ENCODE measurements at places on chromosomes 1 and 21. TPM values are rescaled to one million over a fixed set of nuclear protein-coding genes. Genes with fewer than 3 reads are reported as not detected.

- peaks cover 41% of the 10 kb centered on the region for H3K27me3 ChIP-seq
- no peak for DNase-seq
- H3K36me3 ChIP-seq, result no peaks in the 10 kb centered on the region
- H3K4me1 ChIP-seq, result peaks cover 6% of the 10 kb centered on the region
- no peak within 1 kb of the TSS for H3K27ac ChIP-seq
Measured at GRCh38 chr1:220748089-220748934, at the start of gene MTARC2. Gene MTARC2, plus strand, starts transcription at chr1:220748322. Its CDS starts 210 bp downstream, at chr1:220748532.

- H3K4me3 ChIP-seq, result no peak overlapping the region
- H3K36me3 ChIP-seq, result no peaks in the 10 kb centered on the region
- DNase-seq, result no peak
- no peaks in the 10 kb centered on the region for H3K4me1 ChIP-seq
- H3K27ac ChIP-seq, result no peak overlapping the region
Measured at GRCh38 chr1:245754463-245754961, 599.7 kb downstream of the KIF26B start.

DNA sequence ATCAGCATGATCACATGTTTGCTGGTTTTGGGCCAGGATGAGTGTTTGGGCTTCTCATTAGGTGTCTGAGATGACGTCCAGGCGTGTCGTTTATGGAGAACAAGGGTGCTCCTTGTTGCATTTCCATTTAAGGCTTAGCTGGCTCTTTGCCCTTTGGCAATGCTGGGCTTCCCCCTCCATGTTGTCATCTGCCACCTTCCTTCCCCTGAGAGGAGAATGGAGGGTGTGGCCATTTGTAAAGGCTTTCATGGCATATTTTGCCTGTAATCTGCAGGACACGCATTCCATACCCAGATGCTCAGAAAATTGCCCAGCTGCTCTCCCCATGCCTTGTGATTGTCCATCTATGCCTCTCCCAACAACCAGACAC lies 27.7 kb downstream of the PKP1 start:
- no peaks in the 10 kb centered on the region for H3K36me3 ChIP-seq
- no peaks in the 10 kb centered on the region for H3K4me1 ChIP-seq
- H3K27me3 ChIP-seq, result peaks cover 6% of the 10 kb centered on the region
- DNase-seq, result no peak
- no peak overlapping the region for H3K4me3 ChIP-seq
- H3K27ac ChIP-seq, result no peak overlapping the region

Gene NUF2
- total RNA-seq, result 1.8 TPM

Gene PDC
- total RNA-seq, result not detected
